ENCODE measurements at places on chromosomes 12 and 14.

- DNase-seq = no peak
Measured at GRCh38 chr12:90977224-90977623, 22.2 kb upstream of the CCER1 start.

- no peak for DNase-seq
Measured at GRCh38 chr12:126418400-126418799, 1353.2 kb downstream of the AACS start.

DNA sequence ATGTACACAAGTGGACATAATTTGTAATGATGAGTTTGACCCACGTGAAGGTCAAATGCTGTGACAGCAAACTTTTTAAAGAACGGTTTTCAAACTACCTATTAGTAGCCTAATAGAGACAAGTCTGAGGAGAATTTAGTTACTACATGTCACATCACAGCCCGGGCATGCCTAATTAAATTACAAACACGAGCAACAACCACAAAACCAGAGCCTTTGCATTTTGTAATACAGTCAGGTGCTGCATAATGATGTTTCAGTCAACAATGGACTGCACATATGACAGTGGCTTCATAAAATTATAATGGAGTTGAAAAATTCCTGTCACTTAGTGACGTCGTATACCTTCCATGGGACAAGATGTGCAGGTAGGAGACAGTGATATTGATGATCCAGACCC, 274.5 kb downstream of the DACT1 start:
- no peak for DNase-seq

- DNase-seq = no peak
Measured at GRCh38 chr12:9731393-9731792, 1.5 kb downstream of the CLECL1 start.

DNA sequence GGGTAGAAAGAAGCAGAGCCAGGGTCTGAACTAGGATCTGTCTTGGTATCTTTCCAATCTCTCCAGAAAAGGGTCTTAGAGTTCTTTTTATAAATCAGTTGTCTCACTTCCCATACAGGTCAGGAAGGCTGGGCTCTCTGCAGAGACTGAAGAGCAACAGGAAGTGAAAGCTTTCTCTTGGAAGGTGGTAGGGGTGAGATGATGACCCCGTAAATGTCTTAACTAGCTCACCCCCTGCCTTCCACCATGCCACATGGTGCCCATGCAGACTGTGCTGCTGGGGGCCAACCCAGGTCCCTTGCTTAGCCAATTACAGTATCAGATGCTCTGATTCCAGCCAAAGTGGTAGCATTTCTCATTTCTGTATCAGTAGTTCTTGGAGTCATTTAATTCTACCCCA, 17.6 kb upstream of the RASSF8 start:
- no peak for DNase-seq

DNA sequence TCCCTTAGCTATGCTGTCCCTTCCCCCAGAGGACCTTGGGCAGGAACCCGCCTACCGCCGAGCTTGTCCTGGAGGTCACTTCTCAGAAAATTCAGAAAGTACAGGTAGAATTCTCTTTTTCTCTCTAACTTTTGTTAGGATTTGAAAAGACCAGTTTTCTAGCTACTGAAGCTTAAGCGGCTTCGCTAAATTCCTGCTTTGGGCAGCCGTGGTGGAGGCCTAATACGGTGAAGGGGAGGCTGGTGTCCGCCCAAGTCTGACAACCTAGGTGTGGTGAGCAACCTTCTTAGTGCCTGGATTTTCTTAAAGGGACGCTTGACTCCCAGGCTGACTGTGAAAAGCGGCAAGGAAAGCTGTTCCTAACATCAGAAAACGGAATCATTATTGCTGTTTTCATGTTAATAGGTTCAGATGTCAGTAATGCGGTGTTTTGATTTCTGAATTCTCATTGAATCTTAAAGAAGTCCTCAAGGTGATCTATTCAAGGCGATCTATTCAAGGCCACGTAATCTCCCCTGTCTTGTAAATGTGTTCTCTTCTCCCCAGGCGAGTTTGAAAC, 835 bp downstream of the FGD4 start:
- peak; percentile 99 for DNase-seq

GRCh38 chr12:87943762-87944161, 85.4 kb downstream of the C12orf50 start:
- no peak for DNase-seq

- no peak for DNase-seq
Measured at GRCh38 chr12:132228476-132229192, 84.4 kb downstream of the NOC4L start.

DNA sequence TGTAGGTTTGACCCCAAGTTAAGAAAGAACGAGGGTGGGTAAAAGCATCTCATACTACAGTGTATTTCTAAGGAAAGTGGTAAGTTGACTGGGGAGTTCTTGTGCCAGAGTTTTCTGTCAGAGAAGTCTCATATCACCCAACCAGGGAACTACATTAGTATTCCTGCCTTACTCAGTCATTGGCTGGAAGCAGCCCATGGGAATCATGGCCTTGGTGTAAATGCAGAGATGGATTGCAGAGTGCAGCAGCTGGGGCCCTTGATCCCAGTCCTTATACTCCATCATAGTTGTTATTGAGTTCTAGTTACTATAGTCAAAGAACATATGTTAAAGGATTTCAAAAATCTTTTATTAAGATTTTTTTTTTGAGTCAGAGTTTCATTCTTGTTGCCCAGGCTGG, 105.8 kb downstream of the MNAT1 start:
- DNase-seq = no peak

Data from NT2/D1 (cell line).